ENCODE measurements at places on chromosomes 6 and 20.

DNA sequence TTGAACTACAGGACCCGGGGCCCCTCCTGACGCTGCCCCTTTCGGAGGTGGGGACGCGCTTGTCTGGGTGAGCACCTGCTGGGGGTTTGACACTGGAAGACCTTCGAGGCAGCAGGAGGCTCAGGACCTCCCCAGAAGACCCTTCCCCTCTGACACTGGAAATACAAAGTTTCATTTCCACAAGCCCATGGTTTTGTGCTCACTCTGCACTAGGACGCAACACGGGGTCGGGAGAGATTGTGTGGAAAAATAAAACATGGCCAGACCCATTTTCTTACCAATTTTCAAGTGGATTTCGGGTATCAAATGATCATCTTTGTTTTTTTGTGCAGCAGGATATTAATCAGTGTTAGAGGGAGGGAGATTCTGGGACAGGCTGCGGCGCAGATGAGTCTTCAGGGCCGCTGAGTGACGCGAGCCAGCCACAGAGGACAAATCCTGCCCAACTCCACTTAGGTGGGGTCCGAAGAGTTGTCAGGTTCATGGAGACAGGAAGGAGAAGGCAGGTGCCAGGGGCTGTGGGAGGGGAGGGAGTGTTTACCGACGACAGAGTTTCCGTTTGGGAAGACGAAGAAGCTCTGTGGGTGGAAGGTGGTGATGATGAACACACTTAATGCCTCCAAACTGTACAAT, 160.0 kb upstream of the AFDN start:
- DNase-seq: no peak
- no peak overlapping the region for H3K27ac ChIP-seq
- no peaks in the 10 kb centered on the region for H3K4me1 ChIP-seq
- no peaks in the 10 kb centered on the region for H3K36me3 ChIP-seq

- peaks cover 5% of the 10 kb centered on the region for H3K36me3 ChIP-seq
- H3K27ac ChIP-seq: peak overlapping the region; percentile 93
- H3K27me3 ChIP-seq: peaks cover 17% of the 10 kb centered on the region
- no peak for DNase-seq
- H3K4me1 ChIP-seq: peaks cover 98% of the 10 kb centered on the region
- peak overlapping the region; percentile 98 for H3K4me3 ChIP-seq
Observed at GRCh38 chr6:24909241-24910216, 26.2 kb downstream of the RIPOR2 start.

GRCh38 chr20:290084-290831, at the start of gene C20orf96:
C20orf96 (minus strand) TSS chr20:290750; CDS start chr20:290610, 140 bp downstream.
- no peak within 1 kb of the TSS for H3K4me3 ChIP-seq
- no peaks in the 10 kb centered on the region for H3K4me1 ChIP-seq
- peaks cover 4% of the 10 kb centered on the region for H3K27me3 ChIP-seq
- no peaks in the 10 kb centered on the region for H3K36me3 ChIP-seq
- peak within 1 kb of the TSS; percentile 69 for H3K27ac ChIP-seq

DNA sequence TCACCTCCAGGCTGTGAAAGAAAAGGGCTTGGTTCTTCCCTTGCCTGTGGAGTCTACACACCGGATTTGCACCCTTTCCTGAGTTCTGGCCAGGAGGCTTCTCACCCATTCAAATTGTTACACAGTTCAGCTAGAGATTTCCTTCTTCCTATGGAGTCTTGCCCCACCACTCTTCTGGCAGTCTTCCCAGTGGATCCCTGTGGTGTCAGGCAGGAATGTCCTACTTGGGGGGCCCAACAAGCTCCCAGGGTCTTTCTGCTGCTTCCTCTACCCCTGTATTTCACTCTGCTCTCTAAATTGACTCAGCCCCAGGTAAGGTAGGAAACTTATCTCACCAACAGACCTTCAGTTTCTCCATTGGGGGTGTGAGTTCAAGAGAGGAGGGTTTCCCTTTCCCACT, 14.0 kb upstream of the CST9L start:
- peaks cover 7% of the 10 kb centered on the region for H3K27me3 ChIP-seq
- no peak overlapping the region for H3K27ac ChIP-seq
- H3K36me3 ChIP-seq: no peaks in the 10 kb centered on the region
- no peak overlapping the region for H3K4me3 ChIP-seq
- no peaks in the 10 kb centered on the region for H3K4me1 ChIP-seq

- peaks cover 6% of the 10 kb centered on the region for H3K27me3 ChIP-seq
- H3K4me3 ChIP-seq: peak within 1 kb of the TSS; percentile 90
- peaks cover 4% of the 10 kb centered on the region for H3K36me3 ChIP-seq
- H3K4me1 ChIP-seq: peaks cover 48% of the 10 kb centered on the region
Observed at GRCh38 chr6:143510991-143511891, at the start of gene FUCA2. FUCA2 (minus strand) TSS chr6:143511720; CDS start chr6:143511634, 86 bp downstream.

- no peak for DNase-seq
- H3K36me3 ChIP-seq: no peaks in the 10 kb centered on the region
- H3K27ac ChIP-seq: no peak overlapping the region
Observed at GRCh38 chr6:22605736-22606135, 36.4 kb downstream of the HDGFL1 start.

DNA sequence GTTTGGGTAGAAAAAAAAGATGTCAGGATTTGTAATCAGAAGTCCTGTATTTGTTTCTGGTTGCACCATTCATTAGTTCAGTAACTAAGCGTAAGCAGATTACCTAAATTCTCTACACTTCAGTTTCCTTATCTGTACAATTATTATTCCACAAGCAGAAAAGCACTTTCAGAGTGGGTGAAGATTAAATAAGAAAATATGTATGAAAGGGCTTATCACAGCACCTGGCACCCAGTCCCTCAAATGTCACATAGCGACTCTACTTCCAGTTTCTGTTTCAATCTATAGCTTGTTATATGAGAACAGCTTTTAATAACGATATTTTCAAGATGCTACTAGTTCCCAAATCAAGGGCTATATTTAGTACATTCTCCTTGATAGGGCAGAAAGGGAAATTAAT, 31.4 kb downstream of the RGS17 start:
- peak overlapping the region; percentile 74 for H3K4me3 ChIP-seq
- H3K36me3 ChIP-seq: no peaks in the 10 kb centered on the region
- no peak for DNase-seq
- no peaks in the 10 kb centered on the region for H3K27me3 ChIP-seq
- H3K4me1 ChIP-seq: peaks cover 17% of the 10 kb centered on the region

- H3K36me3 ChIP-seq: no peaks in the 10 kb centered on the region
- no peak overlapping the region for H3K27ac ChIP-seq
- DNase-seq: no peak
- H3K4me1 ChIP-seq: no peaks in the 10 kb centered on the region
- H3K27me3 ChIP-seq: no peaks in the 10 kb centered on the region
Observed at GRCh38 chr6:33728438-33728837, 16.9 kb upstream of the UQCC2 start.

GRCh38 chr6:42217157-42217518, 523 bp downstream of the MRPS10 start:
- H3K4me1 ChIP-seq: peaks cover 22% of the 10 kb centered on the region
- peak overlapping the region; percentile 94 for H3K27ac ChIP-seq
- H3K36me3 ChIP-seq: peaks cover 8% of the 10 kb centered on the region

DNA sequence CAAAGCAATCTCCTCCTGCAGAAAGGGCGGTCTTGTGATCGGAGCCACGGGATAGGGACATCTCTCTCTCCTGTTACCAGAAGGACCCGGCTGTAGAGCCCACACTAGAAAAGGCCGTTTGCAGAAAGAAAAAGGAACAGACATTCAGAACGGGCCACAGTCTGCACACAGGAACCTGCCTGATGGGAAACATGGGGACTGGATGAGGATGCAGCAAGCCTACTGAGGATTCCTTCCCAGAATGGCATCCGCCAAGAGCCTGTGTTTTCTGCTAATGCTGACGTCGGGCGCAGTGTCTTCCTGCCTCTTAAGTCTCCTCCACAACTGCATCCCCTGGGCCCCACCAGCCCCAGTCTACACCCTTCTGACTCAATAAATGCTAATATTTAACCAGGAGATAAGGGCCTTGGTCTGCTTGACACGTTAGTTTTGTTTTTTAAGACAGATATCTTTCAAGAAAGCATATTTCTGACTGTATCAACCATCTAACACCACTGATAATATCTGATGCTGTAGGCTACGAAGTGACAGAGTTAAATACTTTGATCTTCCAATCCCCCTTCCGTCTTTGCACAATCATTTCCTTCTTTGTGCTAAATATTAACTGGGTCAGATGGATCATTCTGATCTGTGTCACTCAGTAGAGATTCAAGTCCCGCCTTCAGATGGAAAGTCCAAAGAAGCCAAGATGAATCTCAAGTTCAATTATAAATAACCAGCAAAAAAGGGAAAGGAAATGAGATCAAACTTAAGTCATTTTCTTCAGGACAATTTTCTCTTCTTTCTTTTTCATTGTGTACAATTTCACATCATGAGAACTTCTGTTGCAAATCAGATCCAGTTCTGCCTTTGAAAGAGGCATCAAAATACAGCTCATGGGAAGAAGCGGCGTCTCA, 20.7 kb downstream of the FAM50B start:
- H3K4me1 ChIP-seq: no peaks in the 10 kb centered on the region
- no peak overlapping the region for H3K4me3 ChIP-seq

- no peak overlapping the region for H3K4me3 ChIP-seq
- no peak for DNase-seq
- no peaks in the 10 kb centered on the region for H3K36me3 ChIP-seq
- no peaks in the 10 kb centered on the region for H3K27me3 ChIP-seq
- H3K27ac ChIP-seq: peak overlapping the region; percentile 12
Observed at GRCh38 chr20:3995067-3995748, 20.1 kb downstream of the RNF24 start.
